ENCODE measurements at places on chromosomes 1 and 21.

DNA sequence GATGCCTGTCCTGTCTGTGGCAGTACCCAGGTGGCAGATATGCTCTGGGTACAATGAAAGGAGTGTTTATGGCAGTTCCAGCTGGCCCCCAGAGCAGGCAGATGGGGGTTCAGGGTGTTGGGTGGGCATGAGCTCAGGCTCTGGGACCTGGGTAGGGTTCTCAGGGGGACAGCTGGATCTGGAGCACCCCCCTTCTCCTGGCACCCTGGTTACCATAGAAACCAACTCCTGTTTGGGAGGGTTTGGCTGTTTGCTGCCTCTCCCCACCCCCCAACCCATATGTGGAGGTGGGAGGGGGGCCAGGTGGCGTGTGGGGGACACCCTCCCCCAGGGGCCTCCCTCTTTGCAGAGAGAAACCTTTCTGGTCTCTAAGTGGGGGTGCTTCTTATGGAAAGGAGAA is 7.1 kb downstream of the FOXO6 start:
- no peak for DNase-seq

- DNase-seq = no peak
Measured at GRCh38 chr1:92956254-92957029, 4.8 kb downstream of the DIPK1A start.

GRCh38 chr1:154584267-154584994 is 16.9 kb downstream of the CHRNB2 start:
- no peak for DNase-seq

DNA sequence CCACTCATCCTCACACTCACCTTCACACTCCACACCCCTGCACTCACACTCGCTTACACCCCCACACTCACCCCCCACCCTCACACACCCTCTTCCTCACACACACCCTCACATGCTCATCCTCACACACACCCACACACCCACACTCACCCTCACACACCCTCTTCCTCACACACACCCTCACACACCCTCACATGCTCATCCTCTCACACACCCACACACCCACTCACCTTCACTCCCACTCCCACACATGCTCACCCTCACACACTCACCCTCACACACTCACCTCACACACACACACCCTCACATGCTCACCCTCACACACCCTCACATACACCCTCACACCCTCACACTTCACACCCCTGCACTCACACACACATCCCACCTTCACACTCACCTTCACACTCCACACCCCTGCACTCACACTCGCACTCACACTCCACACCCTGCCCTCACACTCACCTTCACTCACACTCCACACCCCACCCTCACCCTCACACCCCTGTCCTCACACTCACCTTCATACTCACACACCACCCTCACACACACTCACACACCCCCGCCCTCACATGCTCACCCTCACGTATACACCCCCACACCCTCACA is 42.6 kb upstream of the EDN2 start:
- no peak for DNase-seq

DNA sequence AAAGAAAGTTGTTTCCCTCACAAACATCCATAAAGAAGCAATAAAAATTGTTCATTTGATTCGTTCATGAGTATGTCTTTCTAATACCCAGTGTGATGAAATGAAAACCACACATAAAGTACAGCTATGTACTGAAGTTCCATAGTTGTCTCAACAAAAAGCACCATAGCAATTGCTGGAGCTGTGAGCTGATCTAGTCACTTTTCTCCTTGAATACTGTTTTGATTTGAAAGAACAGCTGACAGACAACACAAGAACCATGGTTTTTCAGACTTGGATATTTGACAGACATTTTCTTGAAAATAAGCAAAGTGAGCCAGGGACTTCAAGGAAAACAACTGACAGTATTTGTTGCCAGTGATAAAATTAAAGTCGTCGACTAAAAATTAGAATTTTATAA is 237.1 kb upstream of the PLD5 start:
- DNase-seq = no peak

GRCh38 chr1:14571810-14572767 is 26.4 kb upstream of the KAZN start:
- DNase-seq = no peak

DNA sequence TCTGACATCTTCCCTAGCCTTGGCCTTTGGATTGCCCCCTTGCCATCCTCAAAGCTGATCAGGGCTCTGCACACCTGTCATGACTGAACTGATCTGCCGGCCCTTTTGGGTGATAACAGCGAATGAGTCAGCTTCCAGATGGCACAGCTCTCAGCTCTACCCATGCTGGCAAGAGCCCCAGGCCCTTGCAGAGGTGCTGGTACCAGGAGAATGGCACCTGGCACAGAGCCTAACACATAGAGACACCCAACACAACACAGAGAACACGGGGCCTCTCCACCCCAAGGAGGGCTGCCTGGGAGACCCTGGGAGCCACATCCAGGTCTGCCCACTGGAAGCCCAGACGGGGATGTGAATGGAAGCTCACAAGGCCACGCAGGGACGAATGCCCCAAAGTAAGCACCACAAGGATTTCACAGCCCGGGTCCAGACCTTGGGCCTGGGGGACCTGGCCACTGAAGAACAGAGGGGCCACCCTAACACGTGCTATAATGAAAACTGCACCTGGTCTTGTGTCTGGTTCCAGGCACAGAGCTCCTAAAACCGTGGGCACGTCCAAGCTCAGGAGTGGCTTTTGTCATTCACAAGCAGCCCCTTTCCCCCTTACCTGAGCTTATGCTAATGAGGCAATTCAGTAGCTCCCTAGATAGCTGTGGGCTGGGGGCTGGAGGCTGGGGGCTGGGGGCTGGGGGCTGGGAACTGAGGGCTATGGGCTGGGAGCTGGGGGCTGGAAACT is 160.5 kb downstream of the NPHP4 start:
- no peak for DNase-seq

All from stimulated activated CD8-positive, alpha-beta memory T cell treated with anti-CD3 and anti-CD28 coated beads, Interleukin-15, amount 100 ng/mL, for 1 hour (primary cell).